ENCODE measurements at places on chromosomes 6 and 20.

GRCh38 chr6:35178012-35178411 lies 35.7 kb upstream of the SCUBE3 start:
- no peak for DNase-seq

DNA sequence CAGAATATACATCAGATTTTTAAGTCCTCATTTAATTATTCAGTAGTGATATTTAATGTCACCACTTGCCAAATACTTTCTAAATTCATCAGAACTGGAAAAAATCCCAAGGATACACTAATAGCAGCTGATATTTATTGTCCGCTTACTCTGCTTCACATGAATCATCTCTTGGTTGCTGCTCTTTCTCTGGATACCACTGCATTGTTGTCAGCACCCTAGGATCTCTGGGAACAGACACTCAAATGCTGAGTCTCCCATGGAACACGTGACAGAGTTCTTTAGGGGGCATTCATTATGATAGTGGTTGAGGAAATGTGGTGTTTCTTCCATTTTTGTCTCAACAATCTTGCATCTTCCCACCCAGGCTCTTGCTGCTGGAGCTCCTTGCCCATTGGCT lies 318.0 kb downstream of the RFPL4B start:
- no peak for DNase-seq

GRCh38 chr6:134621858-134622257 lies 303.9 kb upstream of the SGK1 start:
- DNase-seq, result no peak

- no peak for DNase-seq
Measured at GRCh38 chr20:40657526-40657925, 31.5 kb downstream of the MAFB start.

DNA sequence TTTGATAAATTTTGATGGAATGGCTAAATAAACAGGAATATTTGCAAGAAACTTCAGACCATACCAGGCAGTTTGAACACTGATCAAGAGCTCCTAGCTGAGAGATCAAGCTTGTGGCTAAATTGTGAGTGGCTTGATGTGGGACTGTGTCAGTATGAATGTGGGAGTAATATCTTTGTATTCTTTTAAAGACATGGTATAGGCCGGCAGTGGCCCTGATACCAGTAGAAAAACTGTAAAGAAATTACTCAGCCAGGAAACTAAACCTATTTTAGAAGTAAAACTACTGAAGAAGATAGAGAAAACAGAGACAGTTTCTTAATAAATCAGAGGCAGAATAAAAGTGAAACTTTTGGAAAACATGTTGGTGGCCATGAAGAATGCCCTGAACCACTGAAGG lies 608.4 kb upstream of the SYNCRIP start:
- no peak for DNase-seq

DNA sequence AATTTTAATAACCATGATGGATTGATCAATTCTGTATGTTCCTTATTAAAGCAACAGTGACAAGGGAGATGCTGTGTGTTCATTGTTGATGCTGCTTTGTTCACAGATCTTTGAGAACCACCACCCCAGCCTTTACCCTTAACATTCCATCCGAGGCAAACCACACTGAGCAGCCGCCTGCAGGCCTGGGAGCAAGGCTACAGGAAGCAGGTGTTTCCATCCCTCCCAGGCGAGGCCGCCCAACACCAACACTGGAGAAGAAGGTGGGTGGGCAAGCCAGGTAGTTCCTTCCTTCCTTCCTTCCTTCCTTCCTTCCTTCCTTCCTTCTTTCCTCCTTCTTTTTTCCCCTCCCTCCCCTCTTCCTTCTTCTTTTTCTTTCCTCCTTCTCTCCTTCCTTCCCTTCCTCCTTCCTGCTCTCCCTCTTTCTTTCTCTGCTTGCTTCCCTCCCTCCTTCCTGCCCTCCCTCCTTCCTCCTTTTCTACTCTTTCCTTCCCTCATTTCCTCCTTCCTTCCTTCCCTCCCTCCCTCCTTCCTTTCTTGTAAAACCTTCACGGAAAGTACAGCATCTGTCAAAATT lies 13.7 kb downstream of the TTLL2 start:
- DNase-seq, result no peak

DNA sequence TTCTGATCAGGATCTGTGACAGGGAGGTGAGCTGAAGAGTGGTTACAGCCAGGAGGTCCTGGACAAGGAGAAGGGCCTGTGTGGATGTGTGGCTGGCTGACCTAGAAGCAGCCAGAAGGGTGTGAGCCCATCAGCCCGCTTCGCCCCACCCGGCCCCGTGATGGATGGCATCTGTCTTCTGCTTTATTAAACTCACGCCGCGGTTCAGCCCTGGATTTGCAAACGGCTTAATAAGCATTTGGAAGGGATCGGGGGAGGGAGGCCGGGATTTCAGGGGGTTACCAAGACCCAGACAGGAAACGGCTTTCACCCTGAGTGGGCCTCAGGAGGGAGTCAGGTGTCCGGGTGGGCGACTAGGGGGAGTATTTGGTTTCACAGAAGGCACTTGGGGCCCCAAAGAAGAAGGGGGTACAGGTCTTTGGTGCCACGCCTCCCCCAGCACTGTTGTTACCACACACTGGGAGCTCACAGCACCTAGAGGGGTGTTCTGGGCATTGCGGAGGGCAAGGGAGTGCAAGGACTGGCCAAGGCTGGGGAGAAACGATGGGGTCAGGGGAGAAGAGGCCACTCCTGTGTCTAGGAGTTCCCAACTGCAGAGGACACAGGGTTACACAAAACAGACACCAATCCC lies 53.8 kb upstream of the FOXP4 start:
- no peak for DNase-seq

DNA sequence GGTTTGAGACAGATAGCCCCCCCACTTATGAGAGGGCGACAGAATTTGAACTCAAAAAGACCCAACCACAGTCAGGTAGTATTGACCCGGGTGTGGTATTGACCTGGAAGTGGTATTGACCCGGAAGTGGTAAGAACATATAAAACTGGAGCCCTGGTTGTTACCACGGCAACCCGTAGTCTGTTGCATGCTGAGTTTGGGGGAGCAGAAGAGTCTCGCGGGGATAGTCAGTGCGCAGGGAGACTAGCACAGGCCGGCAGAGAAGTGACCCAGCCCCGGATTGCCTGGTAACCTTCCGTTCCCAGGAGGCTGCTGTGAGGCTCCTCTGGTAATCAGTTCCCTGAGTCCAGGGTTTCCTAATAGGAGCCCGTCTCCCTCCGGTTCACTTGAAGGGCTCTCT lies 96.2 kb downstream of the SNX5 start:
- no peak for DNase-seq

- no peak for DNase-seq
Measured at GRCh38 chr6:9412951-9413559, 977.7 kb upstream of the SLC35B3 start.

GRCh38 chr6:20366082-20366830 lies 35.4 kb upstream of the E2F3 start:
- DNase-seq, result no peak

GRCh38 chr20:11119573-11119972 lies 445.8 kb upstream of the JAG1 start:
- no peak for DNase-seq

DNA sequence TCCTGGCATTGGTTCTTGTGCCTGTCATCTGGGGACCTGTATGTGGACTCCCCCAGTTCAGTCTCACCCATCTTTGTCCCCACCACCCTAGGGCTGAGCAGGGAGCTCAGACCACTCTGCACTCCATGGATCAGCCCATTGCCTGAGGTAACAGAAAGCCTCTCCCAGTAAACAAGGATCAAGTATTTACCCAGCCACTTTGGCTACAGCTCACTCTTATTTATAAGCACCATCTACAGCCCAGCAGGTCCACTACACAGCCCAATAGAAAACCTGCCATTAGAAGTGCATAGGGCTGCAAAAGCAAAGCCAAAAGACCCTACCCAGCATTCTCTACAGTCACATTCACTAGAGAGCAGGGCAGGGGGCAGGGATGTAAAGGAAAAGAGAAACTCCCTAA lies 335.0 kb upstream of the SYNCRIP start:
- no peak for DNase-seq

- no peak for DNase-seq
Measured at GRCh38 chr20:47160992-47161391, 195.5 kb downstream of the ZMYND8 start.

DNA sequence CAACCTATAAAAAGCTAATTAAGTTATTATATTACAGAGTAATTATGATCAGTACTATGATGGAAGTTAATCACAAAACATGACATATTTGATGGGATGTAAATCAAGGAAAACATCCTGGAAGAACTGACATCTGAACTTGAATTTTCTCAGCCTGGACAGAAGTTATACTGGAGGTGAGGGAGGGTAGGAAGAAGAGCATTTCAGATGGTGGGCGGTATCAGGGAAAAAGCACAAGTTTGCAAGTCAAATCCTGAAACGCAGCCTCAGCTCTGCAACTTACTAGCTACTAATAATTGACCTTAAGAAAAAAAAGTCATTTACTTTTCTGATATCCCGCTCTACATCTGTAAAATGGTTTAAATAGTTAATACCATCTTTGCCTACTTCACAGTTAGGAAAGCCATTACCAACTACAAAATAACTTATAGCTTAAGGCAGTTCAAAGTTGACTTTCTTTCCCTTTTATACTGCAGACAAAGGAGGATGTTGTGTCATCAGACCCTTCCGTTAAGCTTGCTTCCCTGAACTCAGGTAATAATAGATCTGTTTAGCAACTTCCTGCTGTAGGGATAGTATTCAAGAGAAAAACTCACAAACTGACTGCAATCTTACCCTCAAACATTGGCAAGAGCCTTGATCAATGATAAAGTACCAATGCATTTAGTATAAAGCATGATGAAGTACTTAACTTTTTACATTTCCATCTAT lies 21.0 kb downstream of the NOL7 start:
- DNase-seq, result peak; percentile 12

DNA sequence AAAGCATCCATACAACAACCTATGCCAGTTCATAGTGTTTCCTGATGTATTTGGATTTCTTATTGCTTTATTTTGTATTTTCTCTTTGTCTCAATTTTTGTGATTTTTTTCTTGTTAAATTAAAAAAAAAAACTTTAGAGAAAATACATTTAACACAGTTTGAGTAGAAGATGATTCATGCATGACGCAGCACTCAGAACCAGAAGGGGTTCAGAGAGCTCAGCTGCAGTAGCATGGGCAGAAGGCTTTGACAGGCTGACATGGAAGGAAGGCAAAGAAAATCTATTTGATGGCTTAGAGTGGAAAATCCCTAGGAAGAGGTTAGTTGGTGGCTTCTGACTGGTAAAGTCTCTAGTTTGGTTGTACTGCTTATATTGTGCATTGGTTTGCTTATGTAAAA lies 207.2 kb upstream of the STXBP5 start:
- no peak for DNase-seq

DNA sequence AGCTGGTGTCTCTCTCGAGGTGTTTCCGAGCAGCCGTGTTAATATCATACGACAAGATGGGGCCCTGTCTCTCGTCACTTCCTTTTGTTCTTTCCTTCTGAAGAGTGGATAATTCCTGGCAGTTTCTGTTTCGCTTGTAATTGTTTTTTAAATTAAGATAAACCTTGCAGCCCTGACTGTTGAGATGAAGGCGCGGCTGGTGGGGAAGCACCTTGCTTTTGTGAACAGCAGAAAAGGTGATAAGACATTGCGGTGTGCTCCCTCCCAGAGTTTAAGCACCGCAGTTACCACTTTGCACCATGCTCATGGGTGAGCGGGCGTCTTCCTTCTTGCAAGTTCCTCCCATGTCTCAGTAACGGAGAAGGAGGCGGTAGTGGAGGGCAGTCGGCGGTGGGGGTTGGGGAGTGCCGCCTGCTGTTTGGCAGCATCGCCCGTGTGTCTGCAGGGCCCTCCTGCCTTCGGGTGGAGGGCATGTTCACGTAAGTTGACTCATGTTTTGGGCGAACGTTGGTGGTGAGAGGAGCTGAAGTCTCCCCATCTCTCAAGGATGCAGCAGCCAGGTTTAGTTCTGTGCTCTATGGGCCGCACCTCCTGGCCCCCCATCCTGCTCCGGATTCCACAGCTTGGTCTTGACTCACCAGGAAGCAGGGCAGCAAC lies 345.9 kb downstream of the TAF4 start:
- DNase-seq, result no peak

- DNase-seq, result peak; percentile 73
Measured at GRCh38 chr6:33768644-33769120, 20.2 kb downstream of the LEMD2 start.

DNA sequence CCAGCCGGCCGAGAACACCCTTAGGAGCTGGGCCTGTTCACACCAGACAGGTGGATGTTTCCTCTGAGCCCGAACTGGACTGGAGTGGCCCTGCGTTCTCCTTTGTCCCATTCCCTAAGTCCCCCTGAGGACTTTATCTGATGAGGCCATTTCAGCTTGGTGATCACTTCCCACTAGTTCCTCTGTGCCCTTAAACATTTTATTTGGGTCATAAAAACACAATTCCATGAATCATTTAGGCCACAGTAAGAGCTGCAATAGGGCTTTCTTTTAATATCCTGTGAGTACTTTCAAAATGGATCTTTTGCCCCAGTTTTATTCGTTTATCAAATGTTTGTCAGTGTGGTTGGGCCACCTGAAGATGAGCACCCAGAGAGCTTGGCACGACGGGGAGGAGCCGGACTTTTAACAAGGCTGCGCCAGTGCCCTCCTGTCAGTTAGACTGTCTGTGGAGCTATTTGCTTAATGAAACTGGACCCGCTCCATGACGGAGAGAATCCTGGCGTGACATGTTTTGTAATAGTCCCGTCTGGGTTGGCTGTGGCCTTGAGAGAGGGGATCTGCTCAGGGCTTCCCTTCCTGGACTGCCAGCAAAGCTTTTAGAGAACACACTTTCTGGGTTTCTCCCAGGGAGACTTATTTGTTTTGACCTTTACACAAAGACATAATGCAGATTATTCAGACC lies 53.5 kb downstream of the ZDHHC14 start:
- DNase-seq, result peak; percentile 68

DNA sequence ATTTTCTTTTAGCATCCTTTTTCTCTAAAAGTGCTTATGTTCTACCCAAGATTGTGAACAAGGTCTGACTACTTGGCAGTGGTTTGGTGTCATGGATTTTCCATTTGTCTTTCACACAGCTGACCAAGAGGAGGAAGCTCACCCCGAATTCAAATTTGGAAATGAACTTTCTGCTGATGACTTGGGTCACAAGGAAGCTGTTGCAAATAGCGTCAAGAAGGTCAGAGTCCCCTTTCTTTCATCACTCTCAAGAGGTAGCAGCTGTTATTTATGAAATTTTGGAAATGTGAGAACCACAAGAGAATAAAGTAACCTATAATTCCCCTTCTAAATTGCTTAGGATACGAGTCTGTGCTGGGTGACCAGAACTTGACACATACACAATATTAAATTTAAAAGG lies 113.0 kb upstream of the LAMP5 start:
- DNase-seq, result no peak

GRCh38 chr6:111951497-111952085 lies 78.3 kb upstream of the FYN start:
- DNase-seq, result no peak

- no peak for DNase-seq
Measured at GRCh38 chr6:113645576-113645970, 211.6 kb upstream of the MARCKS start.

GRCh38 chr20:39277185-39277584 lies 315.0 kb downstream of the DHX35 start:
- no peak for DNase-seq

DNA sequence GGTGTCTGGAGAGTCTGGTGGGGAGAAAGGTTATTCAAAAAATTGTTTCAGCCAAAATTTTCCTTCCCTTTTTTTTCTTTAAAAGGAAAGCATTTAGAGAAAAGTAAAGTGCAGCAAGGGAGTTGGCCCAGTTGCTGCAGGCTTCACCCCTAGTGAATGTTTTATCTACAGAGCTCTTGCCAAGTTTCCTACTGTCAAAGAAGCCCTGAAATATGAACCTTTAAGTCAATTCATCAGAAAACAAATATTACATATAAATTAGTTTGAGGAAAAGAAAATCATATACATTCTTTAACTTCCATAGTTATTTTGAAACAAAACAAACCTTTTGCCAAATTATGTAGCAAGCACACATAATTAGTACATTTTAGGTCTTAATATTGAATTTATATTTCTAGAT lies 25.0 kb upstream of the HMGCLL1 start:
- no peak for DNase-seq

Data from globus pallidus (tissue), 1 donor.